ENCODE measurements at places on chromosomes 1 and 21.

- no peak for DNase-seq
Measured at GRCh38 chr1:24872061-24872850, 57.8 kb downstream of the RUNX3 start.

- no peak for DNase-seq
Measured at GRCh38 chr1:213858581-213858980, 129.2 kb upstream of the PROX1 start.

DNA sequence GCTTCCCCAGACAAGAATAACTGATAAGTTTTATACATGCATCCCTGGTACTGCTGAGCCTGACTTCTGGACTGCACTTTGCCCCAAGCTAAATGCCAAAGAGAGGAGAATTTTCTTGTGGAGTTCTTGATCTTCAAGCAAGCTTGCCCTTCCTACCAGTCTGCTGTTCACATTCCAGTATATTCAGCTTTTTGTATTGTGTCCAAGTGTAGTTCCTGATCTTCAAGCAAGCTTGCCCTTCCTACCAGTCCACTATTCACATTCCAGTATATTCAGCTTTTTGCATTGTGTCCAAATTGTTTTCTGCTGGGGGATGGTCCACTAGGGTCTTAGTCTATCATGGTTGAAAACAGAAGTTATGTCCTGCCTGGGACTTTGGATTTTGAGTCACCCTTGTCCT lies 894 bp upstream of the TSEN15 start:
- no peak for DNase-seq

DNA sequence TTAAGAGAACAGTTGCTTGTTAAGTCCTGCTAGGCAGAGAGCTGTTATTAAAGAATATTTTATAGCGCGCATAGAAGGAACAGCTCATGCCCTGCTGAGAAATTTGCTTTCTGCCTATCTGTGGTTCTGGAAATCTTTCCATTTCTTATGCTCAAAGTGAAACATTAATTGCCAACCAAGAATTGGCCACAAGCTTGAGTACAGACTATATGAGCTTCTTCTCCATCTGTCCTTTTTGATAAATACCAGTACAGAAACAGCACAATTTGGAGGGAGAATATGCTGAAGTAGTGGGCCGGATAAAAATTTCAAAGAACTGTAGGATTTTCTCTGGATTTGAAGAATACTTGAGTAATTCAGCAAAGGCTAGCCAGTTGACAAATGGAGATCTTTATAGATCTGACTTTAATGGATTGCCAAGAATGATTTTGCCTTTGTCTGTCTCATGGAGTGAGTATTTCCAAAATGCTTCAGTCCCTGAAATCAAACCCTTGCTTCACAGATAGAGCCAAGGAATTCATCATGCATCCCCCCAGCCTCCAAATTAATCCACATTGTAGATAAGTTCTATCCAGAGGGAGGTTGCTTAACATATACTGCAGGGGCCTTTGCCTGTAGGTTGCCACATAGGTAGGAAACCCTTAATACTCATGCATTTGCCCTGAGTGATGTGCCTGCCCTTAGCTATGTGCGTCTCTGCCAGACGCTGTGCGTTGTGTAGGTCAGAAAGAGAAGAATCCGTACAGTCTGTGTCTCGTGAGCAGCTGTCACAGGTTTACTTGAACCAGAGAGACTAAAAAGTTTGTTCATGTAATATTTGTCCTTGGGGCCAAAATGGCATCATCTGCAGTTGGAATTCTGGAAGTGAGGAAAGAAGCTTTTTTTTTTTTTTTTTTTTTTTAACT lies 44.2 kb downstream of the SMYD2 start:
- DNase-seq, result no peak

GRCh38 chr1:230393722-230394121 lies 32.4 kb downstream of the PGBD5 start:
- DNase-seq, result no peak

DNA sequence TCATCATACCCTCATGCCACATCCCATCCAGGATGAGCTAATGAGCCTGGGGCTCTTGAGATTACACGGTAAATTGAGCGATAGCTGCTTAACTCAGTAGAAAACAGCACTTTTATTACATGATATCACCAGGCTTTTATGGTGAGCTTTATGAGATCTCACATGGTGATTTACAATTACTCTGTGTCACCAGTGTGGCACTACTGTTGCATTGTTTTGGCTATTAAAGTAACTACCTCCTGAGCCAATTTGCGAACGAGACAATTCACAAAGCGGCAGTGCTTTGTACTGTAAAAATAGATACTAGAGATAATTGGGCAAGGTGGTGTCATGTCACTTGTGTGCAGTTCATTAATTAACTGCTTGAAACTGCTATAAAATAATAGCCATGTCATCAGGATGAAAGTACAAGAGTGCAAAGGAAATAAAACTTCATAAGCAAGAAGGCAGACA lies 767.7 kb upstream of the ADGRL2 start:
- DNase-seq, result no peak

GRCh38 chr1:164602480-164603093 lies 43.6 kb downstream of the PBX1 start:
- peak; percentile 39 for DNase-seq

GRCh38 chr1:9181990-9182783 lies 52.4 kb upstream of the H6PD start:
- DNase-seq, result no peak

DNA sequence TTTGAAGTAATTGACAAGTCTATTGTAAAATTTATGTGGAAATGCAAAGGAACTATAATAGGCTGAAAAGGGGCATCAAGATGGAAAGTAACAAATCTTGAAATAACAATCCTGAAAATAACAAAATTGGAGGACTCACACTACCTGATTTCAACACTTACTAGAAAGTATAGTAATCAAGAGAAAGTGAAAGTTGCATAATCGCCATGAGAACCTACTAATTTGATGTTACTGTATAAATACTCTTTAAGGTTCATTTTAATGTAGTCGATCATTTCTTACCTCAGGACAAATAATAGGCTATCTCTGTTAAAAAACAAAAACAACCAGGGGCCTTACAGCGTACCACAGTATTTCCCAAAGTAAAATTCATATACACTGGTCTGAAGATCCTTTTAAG lies 71.7 kb downstream of the EDEM3 start:
- no peak for DNase-seq

DNA sequence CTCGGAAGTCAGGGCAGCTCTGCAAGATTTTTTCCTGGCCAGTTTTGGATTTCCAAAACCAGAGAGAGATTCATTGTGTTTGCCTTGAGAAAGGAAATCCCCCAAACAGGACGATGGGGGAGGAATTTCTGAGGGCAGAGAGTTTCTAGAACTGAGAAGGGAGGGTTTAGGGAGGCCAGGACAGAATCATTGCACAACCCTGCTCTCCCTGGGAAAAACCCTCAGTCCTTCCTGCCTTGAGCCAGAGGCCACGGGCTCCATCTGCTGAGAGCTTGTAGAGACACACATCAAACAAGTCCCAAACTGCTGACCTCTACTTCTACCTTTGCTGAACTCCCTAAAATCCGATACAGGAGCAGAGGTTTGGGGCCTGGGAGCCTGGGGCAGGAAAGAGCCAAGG lies 99.7 kb downstream of the NMNAT2 start:
- peak; percentile 74 for DNase-seq

DNA sequence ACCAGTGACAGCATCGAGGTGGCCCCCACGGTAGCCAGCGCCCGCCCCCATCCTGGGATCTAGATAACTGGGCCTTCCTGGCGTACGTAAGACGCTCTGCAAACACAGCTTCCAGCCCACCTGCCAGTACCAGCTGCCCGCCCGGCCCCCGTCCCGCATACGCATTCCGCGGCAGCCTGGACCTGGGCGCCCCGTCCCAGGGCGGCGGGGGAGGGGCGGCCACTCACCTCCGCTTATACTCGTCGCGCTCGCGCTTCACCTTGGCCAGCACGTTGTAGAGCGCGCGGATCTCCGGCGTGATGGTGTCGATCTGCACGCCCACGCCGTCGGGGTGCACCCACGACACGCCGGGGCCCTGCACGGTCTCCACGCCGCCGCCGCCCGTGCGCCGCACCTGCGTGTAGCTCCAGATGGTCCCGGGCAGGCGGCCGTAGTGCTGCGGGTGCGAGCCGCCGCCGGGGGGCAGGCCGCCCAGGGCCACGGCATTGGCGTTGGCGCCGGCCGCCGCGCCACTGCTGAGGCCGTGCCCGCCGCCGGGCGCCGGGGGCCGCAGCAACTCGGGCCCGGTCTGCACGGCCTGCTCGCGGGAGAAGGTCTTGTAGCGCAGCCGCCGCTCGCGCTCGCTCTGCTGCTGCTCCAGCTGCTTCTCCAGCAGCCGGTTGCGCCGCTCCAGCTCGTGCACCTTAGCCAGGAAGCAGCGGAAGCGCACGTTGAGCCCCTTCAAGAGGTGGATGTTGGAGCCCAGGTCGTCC lies 859 bp downstream of the IFFO2 start:
- DNase-seq, result no peak

GRCh38 chr1:235872270-235872669 lies 5.6 kb upstream of the LYST start:
- no peak for DNase-seq
